Esophagus squamous epithelium (tissue), 5 donors: ENCODE measurements at places on chromosomes 16 and 17.

- DNase-seq = no peak
Observed at GRCh38 chr17:4815043-4815675, 8.2 kb downstream of the PLD2 start.

- DNase-seq = no peak
Observed at GRCh38 chr16:4213737-4214136, 28.1 kb downstream of the SRL start.

DNA sequence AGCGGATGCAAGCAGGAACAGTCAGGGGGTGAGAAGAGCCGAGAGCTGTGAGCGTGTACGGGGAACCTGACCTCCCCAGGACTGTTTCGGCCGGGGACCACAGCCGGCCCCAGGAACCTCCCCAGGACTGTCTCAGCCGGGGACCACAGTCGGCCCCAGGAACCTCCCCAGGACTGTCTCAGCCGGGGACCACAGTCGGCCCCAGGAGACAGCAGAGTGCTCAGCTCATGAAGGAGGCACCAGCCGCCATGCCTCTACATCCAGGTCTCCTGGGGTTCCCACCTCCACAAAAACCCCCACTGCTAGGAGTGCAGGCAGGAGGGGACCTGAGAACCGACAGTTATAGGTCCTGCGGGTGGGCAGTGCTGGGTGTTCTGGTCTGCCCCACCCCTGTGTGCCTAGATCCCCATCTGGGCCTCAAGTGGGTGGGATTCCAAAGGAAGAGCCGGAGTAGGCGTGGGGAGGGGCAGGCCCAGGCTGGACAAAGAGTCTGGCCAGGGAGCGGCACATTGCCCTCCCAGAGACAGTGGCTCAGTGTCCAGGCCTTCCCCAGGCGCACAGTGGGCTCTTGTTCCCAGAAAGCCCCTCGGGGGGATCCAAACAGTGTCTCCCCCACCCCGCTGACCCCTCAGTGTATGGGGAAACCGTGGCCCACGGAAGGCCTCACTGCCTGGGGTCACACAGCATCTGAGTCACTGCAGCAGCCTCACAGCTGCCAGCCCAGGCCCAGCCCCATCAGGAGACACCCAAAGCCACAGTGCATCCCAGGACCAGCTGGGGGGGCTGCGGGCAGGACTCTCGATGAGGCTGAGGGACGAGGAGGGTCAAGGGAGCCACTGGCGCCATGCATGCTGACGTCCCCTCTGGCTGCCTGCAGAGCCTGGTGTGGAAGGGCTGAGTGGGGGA, 4.3 kb downstream of the RHBDF1 start:
- DNase-seq = no peak

- no peak for DNase-seq
Observed at GRCh38 chr17:66240630-66241029, 11.4 kb upstream of the APOH start.

DNA sequence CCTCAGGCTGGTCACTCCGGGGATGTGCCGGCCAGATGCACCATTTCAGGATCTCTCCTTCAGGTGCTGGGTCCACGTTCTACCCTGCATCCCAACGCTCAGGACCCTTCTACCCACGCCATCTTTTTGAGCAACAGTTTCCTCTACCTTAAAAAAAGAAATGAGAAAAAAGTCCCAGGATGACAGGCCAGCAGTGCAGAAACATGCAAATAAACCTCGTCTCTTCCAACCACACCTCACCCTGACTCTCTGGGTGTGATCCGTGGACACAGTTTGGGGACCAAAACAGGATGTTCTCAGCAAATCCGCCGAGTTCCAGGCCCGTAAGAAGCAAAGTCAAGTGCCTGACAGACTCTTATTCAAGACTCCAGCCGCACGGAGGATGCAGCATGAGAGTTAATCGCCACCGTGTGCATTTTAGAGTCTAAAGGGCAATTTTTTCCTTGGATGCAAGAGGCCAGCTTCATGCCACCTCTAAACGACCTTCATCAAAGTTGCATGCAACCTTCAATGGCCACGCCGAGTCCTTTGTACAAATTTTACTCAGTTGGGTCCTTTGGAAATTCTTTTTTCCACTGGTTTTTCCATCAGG, 99.6 kb downstream of the ZFHX3 start:
- no peak for DNase-seq

DNA sequence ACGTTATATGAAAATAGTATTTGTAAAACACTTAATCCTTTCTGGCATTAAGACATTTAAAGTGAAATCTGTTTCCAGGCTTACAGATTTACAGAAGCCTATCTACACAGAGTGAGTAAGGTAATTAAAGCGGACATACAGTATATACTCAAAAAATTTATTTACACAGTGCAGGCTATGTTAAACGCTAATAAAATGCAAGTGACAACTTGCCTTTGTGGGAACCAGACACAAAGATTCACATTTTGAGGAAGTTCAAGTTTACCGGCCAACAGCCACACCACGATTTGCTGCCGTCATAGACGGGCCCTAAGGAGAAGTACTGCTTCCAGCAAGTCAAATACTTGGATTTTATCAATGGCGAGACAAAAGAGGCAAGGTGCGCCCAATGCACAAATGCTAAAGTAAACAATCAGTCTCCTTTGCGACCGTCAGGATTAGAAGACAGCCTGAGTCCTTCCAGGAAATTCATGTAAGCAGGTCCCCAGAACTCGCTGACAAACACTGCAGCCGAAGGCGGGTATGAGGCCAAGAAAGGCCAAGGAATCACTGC, 801 bp downstream of the VPS35 start:
- DNase-seq = no peak

- DNase-seq = no peak
Observed at GRCh38 chr16:67529582-67530012, 968 bp downstream of the RIPOR1 start.

GRCh38 chr16:61797961-61798507, 238.2 kb downstream of the CDH8 start:
- DNase-seq = no peak
